ENCODE measurements at places on chromosomes 16 and 17. TPM values are rescaled to one million over a fixed set of nuclear protein-coding genes. Genes with fewer than 3 reads are reported as not detected.

- no peaks in the 10 kb centered on the region for H3K36me3 ChIP-seq
- H3K4me3 ChIP-seq = no peak overlapping the region
- no peak overlapping the region for H3K27ac ChIP-seq
- no peak for DNase-seq
- H3K27me3 ChIP-seq = no peaks in the 10 kb centered on the region
These were observed 308.0 kb downstream of the MAP2K6 start for GRCh38 chr17:69722518-69722917.

DNA sequence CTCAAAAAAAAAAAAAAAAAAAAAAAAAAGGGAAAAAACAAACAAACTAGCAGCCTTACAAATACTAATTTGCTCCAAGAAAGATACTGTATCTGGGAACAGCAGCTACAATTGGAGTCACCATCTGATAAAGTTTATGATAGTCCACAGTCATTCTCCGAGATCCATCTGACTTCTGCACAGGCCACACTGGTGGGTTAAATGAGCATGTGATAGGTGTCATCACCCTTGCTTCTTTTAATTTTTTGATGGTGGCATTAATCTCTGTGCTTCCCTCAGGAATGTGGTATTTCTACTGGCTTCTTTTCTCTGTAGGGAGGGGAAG lies 49.6 kb downstream of the BCL7C start:
- H3K4me3 ChIP-seq = no peak overlapping the region
- H3K27ac ChIP-seq = no peak overlapping the region
- H3K4me1 ChIP-seq = peaks cover 25% of the 10 kb centered on the region
- no peaks in the 10 kb centered on the region for H3K36me3 ChIP-seq
- DNase-seq = no peak

DNA sequence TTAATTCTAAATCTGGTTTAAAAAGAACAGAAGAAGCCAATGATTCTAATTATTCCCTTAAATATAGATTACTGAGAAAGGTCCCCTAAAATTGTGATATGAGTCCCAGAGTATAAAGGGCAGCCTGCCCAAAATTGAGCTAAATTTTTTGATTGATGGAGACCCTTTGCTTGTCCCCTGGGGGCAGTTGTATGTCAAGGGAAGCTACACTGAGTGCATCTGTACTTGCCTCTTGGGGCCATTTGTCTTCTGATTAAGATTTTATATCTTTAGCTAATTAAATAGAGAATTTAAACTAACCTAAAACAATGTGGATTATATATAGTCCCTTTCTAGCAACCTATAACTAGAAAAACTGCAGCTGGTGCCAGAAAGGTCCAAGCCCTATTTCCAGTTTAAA lies 12.6 kb downstream of the BLMH start:
- no peak for DNase-seq
- H3K4me3 ChIP-seq = no peak overlapping the region
- peaks cover 7% of the 10 kb centered on the region for H3K36me3 ChIP-seq
- no peaks in the 10 kb centered on the region for H3K27me3 ChIP-seq

DNA sequence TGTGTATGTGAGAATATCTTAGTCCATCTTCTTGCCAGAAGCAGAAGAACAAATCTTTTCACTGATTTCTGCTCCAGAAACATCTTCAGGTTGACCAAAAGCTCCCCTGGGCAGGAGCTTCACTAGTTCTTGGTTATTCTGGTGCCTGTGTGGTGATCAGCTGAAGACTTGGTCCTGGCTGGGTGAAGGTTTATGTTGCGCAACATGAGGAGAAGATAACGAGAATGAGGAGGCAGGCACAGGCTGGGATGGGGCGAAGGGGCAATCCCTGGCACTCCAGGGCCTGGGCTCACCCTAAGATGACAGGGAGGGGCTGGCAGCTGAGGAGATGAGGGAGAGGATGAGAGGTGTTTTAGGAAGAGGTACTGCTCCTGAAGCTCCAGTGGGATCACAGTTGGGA lies 232.0 kb downstream of the NTN1 start:
- peaks cover 89% of the 10 kb centered on the region for H3K4me1 ChIP-seq
- no peak for DNase-seq
- H3K4me3 ChIP-seq = no peak overlapping the region
- H3K36me3 ChIP-seq = no peaks in the 10 kb centered on the region
- peak overlapping the region; percentile 98 for H3K27ac ChIP-seq

DNA sequence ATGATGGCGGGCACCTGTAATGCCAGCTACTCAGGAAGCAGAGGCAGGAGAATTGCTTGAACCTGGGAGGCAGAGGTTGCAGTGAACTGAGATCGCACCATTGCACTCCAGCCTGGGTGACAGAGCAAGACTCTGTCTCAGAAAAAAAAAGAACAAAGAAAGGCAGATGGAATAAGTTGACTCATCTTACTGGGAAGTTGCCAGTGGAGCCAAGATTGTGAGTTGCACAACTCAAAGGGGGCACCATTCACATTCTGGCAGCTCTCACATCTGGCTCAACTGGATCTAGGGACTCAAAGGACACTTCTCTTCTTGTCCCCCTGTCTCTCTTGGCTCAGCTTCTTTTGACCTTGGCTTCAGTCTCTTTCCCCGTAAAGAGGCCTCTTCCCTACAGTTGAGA lies 53.7 kb upstream of the ETV4 start:
- H3K27ac ChIP-seq = no peak overlapping the region
- H3K27me3 ChIP-seq = no peaks in the 10 kb centered on the region
- no peaks in the 10 kb centered on the region for H3K36me3 ChIP-seq
- H3K4me3 ChIP-seq = no peak overlapping the region

DNA sequence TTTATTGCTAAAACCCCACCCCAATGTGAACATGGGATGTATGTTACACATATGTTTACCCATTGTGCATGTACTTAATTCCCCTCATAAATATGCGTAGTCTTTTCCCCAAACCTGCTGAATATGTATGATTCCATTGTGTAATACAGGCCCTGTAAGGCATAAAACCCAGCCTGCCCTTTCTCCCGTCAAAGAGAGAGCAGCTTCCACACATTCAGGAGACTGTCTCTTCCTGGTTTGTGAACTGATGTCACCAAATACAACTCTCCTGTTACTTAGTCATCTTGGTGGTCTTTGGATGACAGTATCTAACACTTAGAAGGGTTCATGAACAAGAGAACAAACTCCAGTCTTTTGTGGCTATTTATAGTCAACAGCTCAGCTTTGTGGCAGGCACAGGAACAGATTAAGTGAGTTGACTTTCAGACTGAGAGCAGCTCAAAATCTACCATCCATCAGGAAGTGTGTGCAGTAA lies 24.7 kb upstream of the TMC7 start:
- DNase-seq = no peak
- H3K4me3 ChIP-seq = no peak overlapping the region
- H3K27ac ChIP-seq = no peak overlapping the region
- H3K36me3 ChIP-seq = no peaks in the 10 kb centered on the region
- H3K4me1 ChIP-seq = peaks cover 12% of the 10 kb centered on the region

DNA sequence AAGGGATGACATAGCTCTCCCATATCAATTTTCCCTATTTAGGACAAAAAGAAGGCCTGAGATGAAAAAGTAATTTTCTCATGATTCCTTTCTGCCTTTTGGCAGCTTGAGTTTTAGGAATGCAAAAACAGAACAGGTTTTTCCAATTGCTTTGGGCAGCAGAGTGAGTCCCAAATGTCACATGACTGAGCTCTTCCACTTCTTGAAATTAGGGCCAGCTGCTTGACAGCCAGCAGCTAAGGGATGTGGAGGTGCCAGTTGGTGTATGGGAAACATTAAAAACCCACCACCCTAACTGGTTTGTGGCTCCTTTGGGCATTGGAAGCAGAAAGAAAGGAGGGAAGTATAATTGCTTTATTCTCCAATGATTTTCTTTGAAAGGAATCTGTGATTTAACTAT lies 133.8 kb upstream of the FAM20A start:
- no peaks in the 10 kb centered on the region for H3K4me1 ChIP-seq
- DNase-seq = no peak
- H3K36me3 ChIP-seq = no peaks in the 10 kb centered on the region
- H3K4me3 ChIP-seq = no peak overlapping the region
- no peak overlapping the region for H3K27ac ChIP-seq

Gene LITAFD
- not detected for total RNA-seq

Gene CRYBA1
- 0.38 TPM for total RNA-seq

Gene PRSS22
- total RNA-seq = 0.42 TPM

Gene PYDC1
- 1.3 TPM for total RNA-seq

Gene CLEC19A
- 0.05 TPM for total RNA-seq
